ENCODE measurements at places on chromosomes 6 and 20.

DNA sequence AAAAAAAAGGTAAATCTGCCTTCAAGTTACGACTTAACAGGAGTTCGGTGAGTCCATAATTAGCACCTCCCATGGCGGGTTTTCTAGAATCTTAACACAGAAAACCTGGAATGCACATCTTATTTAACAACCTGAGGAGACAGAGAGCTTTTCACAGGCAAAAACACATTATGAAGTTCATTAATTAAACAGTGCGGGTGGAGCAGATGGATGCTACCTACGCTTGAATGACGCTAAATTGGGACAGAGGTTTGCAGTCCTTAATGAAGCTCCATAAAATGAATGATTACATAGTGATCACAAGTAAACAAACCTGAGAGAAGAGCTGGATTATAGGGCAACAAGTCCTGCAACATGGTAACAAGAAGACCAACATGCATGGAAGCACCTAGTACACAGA lies 81.0 kb downstream of the INSM1 start:
- no peak for DNase-seq

DNA sequence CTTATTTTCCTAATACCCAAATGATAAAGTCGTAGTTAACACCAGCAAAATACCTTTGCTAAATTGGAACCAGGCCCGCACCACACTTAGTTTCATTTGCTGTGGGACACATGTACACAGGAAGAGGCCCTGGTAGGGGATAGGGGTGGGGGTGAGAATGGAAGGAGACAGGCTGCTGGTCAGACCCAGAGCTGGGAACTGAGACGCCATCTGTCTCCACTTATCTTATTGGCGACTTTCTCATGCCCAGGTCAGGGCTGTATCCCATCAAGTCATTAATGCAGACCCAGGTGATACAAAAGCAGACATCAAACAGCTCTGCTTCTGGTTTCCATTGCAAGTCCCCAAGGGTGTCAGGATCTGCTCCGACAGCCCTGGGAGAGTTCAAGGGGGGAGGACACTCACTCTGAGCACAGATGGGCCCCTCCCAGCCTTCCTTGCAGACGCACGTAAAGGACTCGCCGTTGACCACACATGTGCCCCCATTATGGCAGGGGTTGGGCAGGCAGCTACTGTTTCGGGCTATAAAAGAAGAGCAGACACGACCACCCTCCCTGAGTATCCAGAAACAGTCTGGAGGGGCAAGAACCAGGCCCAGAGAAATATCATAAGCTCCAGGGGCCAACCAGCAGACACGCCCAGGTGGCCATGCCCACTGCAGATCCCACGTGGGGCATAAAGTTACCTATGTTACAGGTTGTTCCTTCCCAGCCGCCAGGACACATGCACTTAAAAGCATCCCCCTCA lies 29.2 kb downstream of the JAG1 start:
- peak; percentile 59 for DNase-seq

- no peak for DNase-seq
Observed at GRCh38 chr20:36525620-36526365, 15.5 kb upstream of the MYL9 start.

DNA sequence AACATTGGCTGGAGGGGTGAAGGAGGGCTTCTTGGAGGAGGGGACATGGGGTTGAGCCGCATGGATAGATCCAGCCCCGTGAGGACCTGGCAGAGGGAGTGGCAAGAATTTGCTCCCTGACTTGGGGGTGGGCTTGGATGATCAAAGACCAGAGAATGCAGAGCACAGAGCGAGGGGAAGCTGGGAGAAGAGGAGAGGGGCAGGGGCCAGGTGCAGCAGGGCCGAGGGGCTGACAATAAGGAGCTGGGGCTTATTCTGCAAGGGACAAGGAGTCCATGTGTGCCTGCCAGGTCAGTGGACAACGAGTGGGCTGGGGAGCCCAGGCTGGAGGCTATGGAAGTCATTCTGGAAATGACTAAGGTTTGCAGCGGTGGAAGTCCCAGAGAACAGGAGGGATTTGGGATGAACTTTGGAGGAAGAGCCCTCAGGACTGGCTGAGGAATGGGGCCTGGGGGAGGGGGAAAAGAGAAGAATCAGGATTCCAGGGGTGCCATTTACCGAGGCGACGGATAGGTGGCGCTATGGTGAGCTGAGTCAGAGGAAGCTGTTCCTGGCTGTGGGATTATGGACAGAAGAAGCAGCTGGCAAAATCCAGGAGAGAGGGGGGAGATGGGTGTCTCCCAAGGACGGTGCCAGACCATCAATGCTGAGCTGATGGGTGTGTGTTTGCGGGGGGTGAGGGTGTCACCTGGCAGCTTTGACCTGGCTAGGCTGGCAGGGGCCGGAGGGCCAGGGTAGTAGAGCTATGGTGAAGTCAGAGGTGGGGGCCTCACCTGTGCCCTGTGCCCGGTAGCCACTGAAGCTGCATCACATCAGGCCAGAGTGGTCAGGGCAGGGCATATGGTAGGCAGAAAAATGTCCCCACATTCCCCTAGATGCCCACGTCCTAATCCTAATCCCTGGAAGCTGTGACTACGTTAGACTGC lies 7.8 kb downstream of the KCNG1 start:
- no peak for DNase-seq

- DNase-seq, result no peak
Observed at GRCh38 chr6:7426447-7427169, 37.0 kb downstream of the RIOK1 start.

DNA sequence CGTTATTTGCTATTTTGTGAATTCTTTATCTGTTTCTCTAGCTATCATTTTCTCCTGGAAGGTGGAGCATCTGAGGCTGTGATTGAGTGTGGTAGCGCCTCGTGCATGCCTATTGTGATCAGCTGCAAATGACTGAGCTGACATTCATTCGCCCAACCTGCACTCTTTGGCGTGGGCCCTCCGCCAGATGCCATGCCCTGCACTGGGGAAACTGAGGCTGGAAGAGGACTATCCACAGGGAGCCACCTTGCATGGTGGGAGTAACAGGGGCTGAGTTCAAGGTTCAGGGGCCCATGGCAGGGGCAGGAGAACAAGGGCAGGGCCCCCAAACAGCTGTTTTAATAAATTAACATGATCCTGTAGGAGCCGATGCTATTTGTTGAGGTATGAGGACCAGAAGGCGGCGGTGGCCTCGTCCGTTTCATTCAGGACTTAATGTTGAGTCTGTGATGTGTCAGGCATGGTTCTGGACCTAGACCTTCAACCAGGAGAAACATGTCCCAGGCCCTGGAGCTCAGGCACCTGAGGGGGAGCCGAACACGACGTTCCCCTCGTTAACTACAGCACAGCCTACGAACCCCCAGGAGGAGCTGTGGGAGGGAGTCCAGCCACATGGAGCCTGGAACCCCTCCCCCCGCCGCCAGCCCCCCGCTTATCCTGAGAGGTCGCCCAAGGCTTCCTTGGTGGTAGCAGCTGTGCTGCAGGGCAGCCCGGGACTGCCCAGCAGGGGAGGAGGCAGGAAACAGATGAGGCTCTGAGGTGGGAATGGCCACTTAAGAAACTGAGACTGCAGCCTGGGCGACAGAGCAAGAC lies 242.9 kb downstream of the CDH4 start:
- no peak for DNase-seq

DNA sequence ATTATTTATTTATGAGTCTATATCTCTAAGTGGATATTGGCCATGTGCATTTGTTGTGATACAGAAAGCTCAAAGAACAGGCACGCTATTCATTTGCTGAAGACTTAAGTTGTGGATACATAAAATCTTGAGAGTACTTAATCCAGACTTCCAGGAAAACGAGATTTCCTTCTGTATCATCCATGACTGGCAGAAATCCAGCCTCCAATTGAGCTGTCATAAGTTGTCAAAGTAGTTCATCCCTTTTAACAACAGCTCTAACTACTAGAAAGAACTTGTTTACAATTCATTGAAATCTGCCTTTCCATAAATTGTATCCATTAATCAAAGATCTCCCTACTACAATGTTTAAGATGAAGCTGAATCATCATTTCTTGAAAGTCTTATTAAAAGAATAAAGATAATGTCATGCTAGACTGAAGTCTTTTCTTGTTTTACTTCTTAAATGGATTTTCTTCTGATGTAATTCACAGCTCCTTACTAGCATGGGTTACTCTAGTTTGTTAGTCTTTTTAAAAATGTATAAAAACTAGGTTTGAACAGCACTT lies 447.3 kb upstream of the CITED2 start:
- no peak for DNase-seq

GRCh38 chr6:139883776-139884175 lies 509.3 kb upstream of the CITED2 start:
- DNase-seq, result no peak

DNA sequence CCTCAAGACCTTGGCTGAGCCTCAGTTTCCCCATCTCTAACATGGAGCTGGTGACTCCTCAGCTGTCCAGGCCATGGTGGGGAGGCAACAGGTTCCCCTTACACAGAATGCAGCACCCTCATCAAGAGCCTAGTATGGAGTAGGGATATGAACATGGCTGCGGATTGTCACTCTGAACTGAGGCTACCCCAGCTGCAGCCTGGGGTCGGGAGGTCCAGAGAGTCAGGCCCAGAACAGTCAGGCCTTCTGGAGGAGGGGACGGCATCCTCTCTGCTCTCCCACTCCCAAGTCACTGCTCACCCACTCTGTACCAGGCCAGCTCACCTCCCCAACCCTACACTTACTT lies 1.4 kb upstream of the FOXS1 start:
- DNase-seq, result no peak

Data from suprapubic skin (tissue), 4 donors.